ENCODE measurements at places on chromosomes 12 and 14. TPM values are rescaled to one million over a fixed set of nuclear protein-coding genes. Genes with fewer than 3 reads are reported as not detected.

NKX2-8 gene
- not detected for total RNA-seq

TNFRSF1A gene
- total RNA-seq: 143 TPM

GRCh38 chr14:60175255-60175902 is 10.2 kb upstream of the DHRS7 start:
- no peak for DNase-seq

- no peak for DNase-seq
These were observed 250.4 kb downstream of the FOXN3 start for GRCh38 chr14:89166633-89167032.

DNA sequence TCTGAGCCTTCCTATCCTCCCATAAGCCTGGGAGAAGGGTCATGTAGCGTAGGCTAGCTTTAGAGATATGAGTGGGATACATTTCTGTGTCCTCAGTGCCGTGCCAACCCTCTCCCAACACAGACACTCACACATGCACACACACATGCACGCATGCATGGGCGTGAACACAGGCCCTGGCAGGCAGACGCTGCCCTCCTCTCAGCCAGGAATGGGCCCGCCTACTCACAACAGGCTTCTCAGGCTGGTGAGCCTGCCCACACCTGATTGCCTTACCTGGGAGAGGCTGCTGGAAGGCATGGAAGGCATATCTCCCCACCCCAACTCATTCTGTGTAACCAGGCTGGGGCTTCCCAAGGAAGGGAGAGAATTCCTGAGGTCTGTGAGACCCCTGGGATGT is 12.8 kb upstream of the ACVR1B start:
- no peak for DNase-seq

All from kidney epithelial cell (primary cell).